Chondrocyte (in vitro differentiated cells): ENCODE measurements at places on chromosomes 3 and 15. TPM values are rescaled to one million over a fixed set of nuclear protein-coding genes. Genes with fewer than 3 reads are reported as not detected.

The GRK7 gene
- total RNA-seq, result not detected in 3 replicates

The C15orf61 gene
- 4.4 to 5.5 TPM (median 5.2 TPM) in 3 replicates for total RNA-seq

The SKOR1 gene
- total RNA-seq, result 0.15 to 0.27 TPM (median 0.22 TPM) in 3 replicates

The PPM1L gene
- 3.3 to 9.6 TPM (median 8.5 TPM) in 3 replicates for total RNA-seq

The GOLGA8G gene
- not detected in 3 replicates for total RNA-seq
